ENCODE measurements at places on chromosomes 1 and 21.
A peak's percentile ranks its signal among the peaks of the same experiment; 100 is the strongest.

GRCh38 chr1:205661429-205662134 is 18.7 kb downstream of the SLC45A3 start:
- no peak for DNase-seq

DNA sequence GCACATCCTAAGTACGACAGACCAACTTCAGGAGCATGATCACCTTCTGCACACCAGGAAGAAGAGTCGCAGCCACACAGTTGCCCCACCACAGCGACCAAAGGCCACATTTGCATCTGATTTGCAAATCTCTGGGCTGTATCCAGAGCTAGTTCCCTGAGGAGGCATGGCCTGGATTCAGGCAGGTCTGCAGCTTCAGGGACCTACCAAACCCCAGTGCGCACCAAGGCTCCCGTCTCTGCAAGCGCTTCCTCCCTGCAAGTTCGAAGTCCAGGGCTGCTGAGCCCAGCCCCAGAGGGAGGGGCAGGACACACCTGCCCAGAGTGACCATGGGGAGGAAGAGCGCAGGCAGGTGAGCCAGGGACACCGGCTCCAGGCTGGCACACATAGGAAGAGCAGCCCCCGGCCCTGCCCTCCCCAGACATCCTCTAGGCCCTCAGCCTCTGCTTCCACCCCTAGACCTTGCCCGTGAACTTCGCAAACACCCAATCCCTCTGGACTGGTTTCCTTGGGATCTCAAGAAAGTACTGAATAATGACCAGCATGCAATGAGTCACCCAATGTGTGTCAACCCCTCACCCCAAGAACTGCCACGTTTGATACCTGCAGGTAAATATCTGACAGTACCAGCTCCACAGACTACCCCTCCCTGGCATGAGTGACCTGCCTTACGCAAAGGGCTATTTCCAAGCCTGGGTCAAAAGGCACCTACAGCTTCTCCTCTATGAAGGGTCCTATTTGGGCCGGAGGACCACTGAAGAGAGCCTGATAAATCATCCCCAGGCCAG is 36.8 kb downstream of the CASZ1 start:
- DNase-seq, result no peak

- DNase-seq, result no peak
Observed at GRCh38 chr21:33228455-33228854, 1.3 kb upstream of the IFNAR2 start.

GRCh38 chr1:89904219-89904980 is 83.6 kb downstream of the LRRC8D start:
- no peak for DNase-seq

GRCh38 chr1:180633057-180634056 is 1.5 kb downstream of the XPR1 start:
- no peak for DNase-seq

- DNase-seq, result no peak
Observed at GRCh38 chr21:39098696-39099200, 84.5 kb downstream of the PSMG1 start.

DNA sequence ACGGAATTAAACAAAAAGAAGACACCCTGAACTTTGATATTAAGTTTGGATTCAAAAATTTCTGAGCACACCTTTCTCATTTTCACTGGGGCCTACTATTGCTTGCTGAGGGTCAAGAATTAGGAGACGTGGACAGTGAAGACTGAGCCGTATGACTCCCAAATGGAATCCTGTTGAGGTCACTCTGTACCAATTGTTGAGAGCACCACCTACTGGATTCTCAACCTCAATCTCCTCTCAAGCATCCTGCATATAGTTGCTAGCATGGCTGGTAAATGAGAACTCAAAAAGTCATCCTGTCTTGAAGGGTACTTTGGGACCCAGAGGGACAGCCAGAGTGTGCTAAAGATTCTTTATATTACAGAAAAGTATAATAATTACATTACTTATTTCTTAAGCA is 20.2 kb upstream of the MTR start:
- DNase-seq, result no peak

- DNase-seq, result no peak
Observed at GRCh38 chr21:26199456-26199855, 28.9 kb upstream of the APP start.

- DNase-seq, result no peak
Observed at GRCh38 chr1:107750364-107750959, 214.5 kb downstream of the VAV3 start.

GRCh38 chr1:91894036-91894761 is 8.2 kb upstream of the TGFBR3 start:
- no peak for DNase-seq

- DNase-seq, result no peak
Observed at GRCh38 chr1:172041742-172042141, 200.4 kb downstream of the DNM3 start.

GRCh38 chr1:206582971-206583706 is 29.1 kb downstream of the EIF2D start:
- no peak for DNase-seq

DNA sequence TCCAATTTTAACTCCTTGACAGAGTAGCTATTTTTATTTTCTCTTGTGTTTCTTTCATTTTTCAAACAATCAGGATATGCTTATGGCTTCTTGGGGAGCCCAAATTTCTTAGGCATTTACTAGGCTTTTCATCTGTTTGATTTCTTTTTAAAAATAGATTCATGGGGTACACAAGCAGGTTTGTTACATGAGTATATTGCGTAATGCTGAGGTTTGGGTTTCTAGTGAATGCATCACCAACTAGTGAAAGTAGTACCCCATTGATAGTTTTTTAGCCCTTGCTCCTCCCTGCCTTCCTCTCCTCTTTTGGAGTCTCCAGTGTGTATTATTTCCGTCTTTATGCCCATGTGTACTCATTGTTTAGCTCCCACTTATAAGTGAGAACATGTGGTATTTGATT is 190.7 kb downstream of the CENPF start:
- no peak for DNase-seq

GRCh38 chr1:104593413-104594187 is 843.9 kb downstream of the AMY1C start:
- DNase-seq, result no peak

GRCh38 chr1:154478639-154479038 is 23.4 kb upstream of the TDRD10 start:
- DNase-seq, result no peak

GRCh38 chr1:150487763-150488115 is 520 bp downstream of the TARS2 start:
- DNase-seq, result no peak

DNA sequence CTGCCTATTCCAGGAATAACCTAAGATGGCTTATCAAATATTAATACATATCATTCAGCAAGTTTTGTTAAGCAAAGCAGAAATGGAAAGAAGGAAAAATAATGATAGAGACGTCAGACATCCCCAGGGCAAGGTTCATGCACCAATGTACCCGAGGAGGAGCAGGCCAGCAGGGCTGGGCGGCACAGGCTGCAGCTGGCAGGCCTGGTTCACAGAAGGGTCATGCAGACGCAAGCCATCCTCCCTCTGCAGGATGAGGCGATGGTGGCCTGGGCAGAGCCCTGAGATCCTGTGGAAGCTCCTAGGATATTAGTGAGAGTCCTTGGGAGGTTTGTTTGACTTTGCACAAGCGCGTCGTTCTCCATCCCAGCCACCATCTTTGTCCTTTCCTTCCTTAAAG is 30.0 kb downstream of the BATF3 start:
- DNase-seq, result no peak

DNA sequence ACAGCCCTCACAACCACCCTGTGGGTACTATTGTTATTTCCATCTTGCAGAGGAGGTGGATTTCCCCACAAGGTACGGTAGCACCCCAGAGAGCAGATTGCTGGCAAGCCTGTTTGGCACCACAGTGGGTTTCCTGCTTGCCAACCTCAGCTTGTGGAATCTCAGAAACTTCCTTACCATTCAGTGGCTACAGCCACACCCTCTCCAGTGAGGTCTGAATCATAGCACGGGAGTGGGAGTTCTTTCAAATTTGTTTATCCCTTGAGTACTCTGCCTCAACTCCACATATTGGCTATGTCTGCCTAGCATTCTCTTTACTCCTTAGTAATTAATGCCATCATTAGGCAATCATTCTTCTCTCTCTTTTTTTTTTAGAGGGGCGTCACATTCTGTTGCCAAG is 162.1 kb downstream of the PTPRU start:
- DNase-seq, result no peak

DNA sequence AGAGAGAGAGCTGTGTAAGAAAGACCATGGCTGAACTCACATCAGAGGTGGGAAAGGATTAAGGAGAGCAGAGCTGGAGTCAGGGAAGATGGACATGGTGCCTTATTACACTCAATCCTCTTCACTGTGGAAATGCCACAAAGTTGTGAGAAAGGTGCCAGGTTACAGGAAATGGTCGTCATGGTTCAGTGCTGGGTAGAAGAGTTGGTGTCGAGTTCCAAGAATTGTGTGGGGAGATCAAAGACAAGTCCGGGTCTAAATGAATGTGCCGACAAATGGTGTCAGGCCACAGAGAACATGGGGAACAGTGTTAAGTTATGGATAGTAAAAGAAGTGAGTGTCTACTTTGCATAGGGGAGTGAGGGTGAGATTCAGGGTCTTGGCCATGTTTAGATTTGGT is 40.9 kb downstream of the LAMC2 start:
- no peak for DNase-seq

DNA sequence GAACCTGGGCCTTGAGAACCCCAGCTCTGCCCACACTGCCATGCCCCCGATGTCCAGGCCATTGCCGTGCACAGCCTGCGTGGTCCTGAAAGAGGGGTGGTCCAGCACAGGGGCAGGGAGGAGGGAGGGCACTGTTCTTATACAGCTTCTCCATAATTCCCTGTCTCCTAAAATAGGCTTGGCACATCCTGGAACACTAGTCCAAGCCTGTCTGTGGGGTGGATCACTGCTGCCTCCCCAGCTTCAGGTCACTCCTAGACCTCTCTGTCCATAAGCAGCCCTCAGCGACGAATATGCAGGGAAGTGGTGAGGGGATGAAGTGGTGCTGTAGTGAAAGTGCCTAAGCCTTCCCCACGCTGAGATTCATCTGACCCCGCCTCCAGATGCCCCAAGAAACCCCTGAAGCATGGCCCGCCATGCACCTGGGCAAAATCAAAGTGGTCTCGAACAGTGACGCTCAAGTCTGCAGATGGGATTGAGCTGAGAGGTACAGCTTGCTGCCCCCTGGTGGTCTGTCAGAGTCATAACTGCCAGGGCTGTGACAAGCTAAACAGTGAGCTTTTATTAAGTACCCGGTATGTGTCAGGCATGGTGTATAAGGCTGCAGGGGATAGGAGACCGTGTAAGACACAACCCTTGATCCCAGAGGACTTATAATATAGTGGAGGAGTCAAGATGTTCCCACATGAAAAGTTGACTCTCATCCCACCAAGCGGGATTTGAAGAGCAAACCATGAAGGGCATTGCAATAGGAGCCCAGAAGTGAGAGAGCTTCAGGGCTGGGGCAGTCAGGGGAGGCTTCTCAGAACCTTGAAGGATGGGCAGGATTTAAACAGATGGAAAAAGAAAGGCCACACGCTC is 66.6 kb downstream of the FAM163A start:
- DNase-seq, result peak; percentile 76

DNA sequence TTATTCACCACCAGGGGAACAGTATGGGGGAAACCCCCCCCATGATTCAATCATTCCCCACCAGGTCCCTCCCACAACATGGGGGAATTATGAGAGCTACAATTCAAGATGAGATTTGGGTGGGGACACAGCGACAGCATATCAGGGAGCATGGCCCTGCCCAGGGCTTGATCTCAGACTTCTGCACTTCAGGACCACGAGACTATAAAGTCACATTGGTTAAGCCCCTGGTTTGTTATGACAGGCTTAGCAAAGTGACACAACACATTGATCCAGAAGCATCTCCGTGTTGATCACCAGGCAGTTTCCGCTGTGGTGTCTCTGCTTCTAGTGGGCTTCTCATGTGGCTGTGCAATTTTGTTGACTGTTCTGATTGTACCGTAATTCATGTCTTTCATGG is 312.7 kb upstream of the C1orf174 start:
- DNase-seq, result no peak

DNA sequence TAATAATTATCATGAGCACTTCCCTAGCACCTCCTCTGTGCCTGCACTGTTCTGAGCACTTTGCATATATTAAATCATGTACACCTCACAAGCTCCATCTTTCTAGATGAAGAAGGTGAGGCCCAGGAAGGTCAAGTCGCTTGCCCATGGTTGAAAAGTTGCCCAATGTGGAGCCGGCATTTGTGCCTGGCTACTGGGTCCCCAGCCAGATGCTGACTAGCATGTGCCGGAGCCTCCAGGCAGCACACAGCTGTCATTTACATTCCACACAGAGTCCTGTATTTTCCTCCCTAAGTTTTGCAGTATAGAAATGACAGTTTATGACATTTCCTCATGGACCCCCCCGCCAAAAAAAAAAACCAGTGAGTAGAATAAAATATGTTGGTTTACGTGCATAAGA is 94.3 kb downstream of the BCAR3 start:
- DNase-seq, result no peak

DNA sequence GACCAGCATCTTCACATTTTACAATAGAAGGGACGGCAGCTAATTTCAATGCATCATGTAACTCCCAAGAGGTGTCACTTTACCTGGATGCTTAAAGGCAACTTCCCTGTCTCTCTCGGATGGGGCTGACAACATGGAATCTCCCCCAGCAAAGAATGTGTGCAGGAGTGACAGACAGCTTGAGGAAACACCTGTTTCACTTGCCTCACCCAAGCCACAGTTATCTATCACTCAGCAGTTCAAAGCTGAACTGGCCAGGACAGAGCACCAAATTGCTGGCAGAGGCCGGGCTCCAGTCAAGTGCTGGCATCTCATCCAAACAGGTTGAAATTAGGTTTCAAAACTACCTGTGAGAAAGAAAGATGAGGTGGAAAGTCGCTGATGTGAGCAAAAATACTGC is 538.0 kb upstream of the PLXNA2 start:
- no peak for DNase-seq

DNA sequence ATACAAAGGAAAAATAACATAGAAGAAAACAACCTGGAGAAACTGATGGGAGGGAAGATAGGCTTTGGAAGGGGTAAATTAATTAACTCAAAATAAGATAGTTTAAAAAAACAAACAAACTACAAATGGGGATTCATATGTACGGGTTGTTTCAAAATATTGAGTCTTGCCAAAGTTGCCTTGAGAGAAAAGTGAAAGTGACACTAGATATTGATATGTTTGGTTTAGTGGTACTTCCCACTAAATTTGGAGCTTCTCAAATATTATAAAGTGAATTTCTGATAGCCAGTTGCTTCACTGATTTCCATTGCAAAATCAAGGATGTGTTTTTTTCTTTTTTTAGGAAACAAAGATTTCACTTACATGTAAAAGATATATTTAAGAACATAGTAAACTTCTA is 149.5 kb upstream of the RUNX1 start:
- DNase-seq, result no peak

GRCh38 chr1:53589043-53589887 is 130.1 kb downstream of the DMRTB1 start:
- DNase-seq, result no peak

- DNase-seq, result no peak
Observed at GRCh38 chr1:12376236-12377045, 146.6 kb downstream of the VPS13D start.

GRCh38 chr1:16187748-16188401 is 24.6 kb downstream of the ARHGEF19 start:
- DNase-seq, result peak; percentile 59

DNA sequence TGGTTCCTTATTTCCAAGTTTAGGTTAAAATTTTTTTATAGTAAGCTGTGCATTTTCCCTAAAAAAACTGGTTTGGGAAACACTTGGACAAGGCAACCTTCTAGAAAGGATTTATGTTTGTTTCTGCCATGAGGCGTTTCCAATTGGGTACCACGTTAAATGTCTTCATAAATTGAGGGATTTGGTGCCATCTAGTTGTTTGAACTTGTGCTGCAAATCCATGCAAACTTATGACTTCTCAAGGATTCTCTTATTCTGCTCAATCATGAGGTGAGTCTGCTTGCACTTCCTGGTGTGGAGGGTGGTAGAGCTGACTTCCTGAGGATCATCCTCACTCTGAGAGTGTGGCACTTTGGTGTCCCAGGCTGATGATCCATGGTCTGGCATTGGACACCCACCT is 123.3 kb downstream of the PCNX2 start:
- no peak for DNase-seq
